ENCODE measurements at places on chromosomes 13 and 19.

DNA sequence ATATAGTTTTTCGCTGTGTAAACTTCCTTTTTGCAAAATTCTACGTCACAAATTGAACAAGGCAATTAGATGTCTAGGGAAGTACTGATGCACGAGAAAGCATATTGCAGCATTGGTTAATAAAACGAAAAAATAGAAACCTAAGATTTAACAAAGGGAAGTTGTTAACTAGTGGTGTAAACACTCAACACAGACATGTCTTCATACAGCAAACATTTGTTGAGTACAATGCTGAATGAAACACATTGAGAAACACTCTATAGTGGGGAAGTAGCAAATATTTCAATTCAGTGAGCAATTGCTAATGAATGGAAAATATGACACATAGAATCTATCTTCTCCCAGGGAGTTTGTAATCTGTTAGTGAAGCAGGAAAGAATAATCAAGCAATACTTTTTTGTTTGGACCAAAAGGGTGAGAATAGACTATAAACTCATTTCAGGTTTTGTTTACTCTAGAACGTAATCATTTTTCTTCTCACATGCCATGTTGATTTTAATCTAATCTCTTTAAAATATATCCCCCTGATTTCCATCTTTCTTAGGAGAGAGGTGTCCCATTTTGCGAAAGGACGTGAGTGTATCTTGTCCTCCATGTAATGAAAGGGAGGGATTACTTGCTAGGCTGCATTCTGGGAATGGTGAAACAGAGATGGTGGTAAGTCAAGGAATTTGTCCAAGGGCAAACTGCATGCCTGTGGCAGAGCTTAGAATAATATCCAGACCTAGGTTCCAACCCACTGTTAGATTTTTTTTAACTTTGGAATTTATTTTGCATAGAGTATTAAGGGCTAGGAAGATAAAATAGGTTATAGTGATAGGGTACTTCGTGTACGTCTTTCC lies 1.7 kb upstream of the ANKRD10 start:
- no peak for DNase-seq

- DNase-seq = peak; percentile 34
Measured at GRCh38 chr19:3606690-3607289, at the start of gene TBXA2R. TBXA2R (minus strand) TSS chr19:3606875; CDS start chr19:3600634, 6,241 bp downstream.

DNA sequence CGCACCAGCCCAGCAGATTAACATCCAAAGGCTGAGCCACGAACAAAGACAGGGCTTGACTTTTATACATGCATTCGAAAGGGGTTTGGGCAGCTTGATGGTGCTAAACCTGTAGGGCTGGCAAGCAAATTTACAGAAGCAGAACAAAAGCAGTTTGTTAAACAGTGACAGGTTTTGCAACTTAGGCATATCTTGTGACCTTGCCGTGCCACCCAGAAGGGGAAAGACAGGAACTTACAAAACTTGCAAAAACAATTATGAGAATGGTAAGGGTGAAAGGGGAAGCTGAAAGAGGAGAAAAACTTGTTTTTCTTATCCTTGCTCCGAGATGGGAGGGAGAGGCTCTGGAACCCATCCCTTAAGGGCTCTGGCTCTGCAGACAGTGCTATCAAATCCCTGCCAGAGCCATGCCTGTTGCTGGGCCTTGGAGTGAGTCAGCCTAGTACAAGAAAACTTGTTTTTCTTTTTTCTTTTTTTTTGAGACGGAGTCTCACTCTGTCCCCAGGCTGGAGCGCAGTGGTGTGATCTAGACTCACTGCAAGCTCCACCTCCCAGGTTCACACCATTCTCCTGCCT lies 1325.2 kb upstream of the PRR20A start:
- no peak for DNase-seq

- no peak for DNase-seq
Measured at GRCh38 chr13:50574731-50575130, 268.8 kb downstream of the DLEU7 start.

GRCh38 chr13:50080911-50081678 lies 65.9 kb downstream of the KCNRG start:
- DNase-seq = peak; percentile 65

- DNase-seq = no peak
Measured at GRCh38 chr19:58382997-58383603, 2.3 kb upstream of the ZNF837 start.

DNA sequence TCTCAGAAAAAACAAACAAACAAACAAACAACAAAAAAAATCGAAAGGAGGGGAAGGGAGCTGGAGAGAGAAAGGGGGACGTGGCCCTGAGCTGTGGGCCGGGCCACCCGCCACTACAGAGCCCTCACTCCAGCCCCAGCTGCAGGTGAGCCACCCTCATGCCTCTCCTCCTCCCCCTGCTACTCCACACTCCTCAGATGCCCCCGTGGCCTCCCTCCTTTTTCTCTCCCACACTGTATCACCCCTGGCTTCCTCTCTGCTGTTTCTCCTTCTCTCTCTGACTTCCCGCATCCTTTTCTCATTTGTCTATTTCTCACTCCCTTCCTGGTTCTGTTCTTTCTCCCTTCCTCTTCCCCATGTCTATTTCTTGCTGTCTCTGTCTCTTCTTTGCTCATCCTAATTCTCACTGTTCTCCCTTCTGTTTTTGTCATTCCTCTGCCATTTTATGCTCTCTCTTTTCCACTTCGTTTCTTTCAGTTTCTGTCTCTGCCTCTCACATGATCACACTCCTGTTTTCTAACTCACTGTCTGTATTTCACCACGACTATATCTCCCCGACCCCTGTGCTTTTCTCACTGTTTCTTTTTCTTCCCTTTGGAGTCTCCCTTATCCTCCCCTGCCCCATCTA lies 2.7 kb downstream of the KLK2 start:
- no peak for DNase-seq

DNA sequence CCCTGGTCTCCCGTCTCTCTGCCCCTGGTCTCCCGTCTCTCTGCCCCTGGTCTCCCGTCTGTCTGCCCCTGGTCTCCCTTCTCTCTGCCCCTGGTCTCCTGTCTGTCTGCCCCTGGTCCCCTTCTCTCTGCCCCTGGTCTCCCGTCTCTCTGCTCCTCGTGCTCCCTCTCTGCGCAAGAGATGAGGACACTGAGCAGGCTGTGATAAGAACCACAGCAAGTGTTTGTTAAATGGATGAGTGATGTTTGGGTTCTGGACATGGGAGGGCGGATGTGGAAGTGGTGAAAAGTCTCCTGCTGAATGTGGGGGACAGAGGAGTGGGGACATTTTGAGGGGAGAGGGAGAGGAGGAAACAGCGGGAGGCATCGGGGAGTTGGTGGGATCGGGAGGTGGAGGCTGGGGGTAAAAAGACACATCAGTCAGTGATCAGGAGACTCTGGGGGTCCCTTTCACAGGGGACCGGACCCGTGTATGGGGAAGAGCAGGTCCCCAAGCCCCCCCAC lies 8.0 kb downstream of the NPAS1 start:
- DNase-seq = no peak

- DNase-seq = no peak
Measured at GRCh38 chr13:23722726-23723453, 152.7 kb downstream of the TNFRSF19 start.

DNA sequence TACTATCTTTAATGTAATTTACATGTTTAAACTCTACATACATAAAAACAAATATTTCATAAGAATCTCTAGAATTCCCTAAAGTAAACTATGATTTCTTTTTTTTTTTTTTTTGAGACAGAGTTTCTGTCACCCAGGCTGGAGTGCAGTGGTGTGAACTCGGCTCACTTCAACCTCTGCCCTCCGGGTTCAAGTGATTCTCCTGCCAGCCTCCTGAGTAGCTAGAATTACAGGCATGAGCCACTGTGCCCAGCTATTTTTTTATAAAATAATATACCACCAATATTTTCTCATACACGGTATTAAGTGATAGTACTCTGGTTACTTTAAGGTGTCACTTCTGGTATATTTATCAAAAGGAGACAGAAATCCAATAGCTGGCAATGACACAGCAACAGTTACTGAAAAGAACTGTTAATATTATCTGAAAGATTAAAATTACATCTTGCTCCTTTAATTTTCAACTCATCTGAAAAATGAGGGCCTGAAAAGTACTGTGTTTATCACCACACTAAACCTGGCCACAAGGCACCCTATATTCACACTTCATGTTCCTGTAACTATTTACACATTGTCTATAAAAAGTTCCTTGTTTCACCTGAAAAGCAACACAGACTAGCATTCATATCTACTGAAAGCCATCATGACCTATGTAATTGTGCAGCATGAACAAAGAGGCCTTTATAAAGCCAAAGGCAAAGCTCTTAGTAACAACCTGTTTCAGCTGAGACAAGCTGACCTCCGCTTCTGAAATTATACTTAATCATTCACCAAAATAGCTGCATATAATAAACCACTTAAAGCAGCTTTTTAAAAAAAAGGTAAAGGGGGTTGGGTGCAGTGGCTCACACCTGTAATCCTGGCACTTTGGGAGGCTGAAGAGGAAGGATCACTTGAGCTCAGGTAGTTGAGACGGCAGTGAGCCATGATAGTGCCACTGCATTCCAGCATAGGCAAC lies 106.1 kb downstream of the SLC25A15 start:
- DNase-seq = peak; percentile 80

GRCh38 chr13:107217251-107217650 lies 649.3 kb upstream of the ARGLU1 start:
- DNase-seq = no peak

DNA sequence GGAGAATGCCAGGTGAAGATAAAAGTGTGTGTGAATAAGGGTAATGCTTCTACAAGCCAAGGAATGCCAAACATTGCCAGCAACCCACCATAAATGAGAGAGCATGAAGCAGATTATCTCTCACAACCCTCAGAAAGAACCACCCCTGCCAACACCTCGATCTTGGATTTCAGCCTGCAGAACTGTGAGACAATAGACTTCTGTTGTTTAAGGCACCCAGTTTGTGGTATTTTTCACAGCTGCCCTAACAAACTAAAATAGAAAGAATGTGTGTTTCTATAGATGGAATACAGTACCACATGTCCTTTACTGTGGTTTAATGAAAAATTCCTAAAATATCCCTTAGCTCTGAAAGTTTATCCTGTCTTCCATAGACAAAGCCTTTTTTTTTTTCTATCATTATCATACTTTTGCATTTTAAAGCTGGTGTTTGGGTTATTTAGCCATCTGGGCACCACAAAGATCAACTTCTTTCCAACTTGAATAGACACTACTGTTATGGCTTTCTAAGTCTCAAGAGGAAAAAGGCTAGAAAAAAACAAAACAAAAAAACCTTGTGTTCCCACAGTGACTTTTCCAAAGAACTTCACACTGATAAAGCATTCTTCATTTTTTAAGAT lies 505.6 kb downstream of the KCTD12 start:
- DNase-seq = no peak

DNA sequence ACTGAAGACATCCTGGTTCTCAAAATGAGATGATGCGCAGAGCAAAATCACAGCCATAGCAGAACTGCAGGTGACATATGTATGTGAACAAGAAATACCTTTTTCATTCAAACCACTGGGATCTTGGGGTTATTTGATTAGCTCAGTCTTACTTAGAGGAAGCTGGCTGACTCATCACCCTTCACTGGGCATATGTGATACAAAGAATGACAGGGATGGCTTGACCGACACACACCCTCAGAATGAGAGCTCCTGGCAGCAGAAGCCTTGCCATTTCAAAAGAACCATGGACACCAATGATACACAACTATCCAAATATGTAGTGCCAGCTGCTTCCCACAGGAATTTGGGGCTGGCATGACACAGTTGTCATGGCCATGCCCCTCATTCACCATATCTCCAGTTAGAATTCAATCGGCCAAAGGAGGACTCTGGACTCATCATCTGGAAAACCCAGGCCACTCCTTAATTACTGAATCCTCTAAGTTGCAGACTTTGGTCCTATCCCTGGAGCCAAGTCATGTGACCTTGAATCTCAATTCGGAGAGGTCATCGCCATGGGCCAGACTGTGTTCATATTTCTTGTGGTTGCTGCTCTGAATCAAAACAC lies 115.8 kb downstream of the KATNAL1 start:
- no peak for DNase-seq

DNA sequence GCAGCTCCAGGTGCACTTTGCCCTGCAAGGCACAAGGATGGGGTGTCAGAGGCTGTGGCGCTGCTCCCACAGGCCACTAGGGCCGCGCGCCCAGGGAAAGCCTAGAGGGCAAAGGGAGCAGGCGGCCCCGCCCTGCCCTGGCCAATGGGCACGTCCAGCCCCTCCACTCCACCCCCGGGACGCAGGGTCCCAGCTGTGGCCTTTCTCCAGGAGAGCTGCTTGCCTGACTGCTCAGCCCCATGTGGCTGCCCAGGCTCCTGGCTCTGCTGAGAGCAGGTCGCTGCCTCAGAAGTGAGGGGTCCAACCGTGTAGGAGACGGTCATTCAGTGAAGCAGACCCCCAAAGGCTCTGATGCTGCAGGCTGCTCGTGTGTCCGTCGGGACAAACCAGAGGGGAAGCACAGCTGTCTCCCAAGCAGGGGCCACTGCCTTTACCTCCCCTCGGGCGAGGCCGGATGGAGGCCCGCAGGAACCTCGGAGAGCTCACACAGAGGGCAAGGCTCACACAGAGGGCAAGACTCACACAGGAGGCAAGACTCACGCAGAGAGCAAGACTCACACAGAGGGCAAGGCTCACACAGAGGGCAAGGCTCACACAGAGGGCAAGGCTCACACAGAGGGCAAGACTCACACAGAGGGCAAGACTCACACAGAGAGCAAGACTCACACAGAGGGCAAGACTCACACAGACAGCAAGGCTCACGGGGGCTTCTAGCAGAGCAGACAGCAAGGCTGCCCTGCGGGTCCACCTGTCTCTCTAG lies 56.2 kb upstream of the C13orf46 start:
- no peak for DNase-seq

- no peak for DNase-seq
Measured at GRCh38 chr13:73618275-73618865, 515.8 kb downstream of the KLF12 start.

DNA sequence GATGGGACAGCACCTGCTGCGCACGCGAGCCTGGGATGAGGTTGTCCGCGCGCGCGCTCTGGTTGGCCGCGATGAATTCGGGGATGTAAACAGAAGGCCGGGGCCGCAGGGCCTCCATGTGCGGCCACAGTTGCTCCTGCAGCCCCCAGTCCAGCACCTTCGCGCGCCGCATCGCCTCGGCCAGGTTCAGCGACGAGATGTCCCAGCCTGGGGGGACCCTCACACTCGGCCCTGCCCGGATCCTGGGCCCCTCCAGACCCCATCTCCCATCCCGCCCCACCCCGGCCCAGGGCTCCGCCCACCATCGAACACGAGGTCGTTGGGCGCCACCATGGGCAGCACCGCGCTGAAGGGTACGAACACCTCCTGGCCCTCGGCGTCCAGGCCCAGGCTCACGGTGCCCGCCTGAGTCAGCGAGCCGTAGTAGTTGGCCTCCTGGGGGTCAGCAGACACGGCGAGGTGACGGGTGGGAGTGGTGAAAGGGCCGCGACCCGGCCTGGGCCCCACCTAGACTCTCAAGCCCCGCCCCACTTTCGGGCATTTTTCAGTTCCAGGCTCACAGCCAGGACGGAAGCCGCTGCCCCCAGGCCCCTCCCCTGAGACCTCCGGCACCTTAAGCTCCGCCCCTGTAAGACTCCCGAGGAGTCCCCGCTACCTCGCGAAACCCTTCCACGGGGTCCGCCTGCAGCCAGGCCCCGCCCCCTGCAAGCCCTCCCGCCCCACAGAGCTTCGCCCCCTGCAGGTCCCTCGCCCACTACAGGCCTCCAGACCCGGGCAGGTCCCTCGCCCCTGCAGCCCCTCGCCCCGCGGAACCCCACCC lies 1.1 kb downstream of the ISYNA1 start:
- DNase-seq = peak; percentile 82

All from NCI-H146 (cell line).